AG04450 (cell line): ENCODE measurements at places on chromosomes 16 and 17. TPM values are rescaled to one million over a fixed set of nuclear protein-coding genes. Genes with fewer than 3 reads are reported as not detected.

DNAI2 gene
- polyA plus RNA-seq: not detected in 2 replicates

GRCh38 chr17:81399481-81400153, 4.4 kb downstream of the BAHCC1 start:
- DNase-seq: no peak

- peak; percentile 26 for DNase-seq
These were observed 2.4 kb downstream of the DHRS7B start for GRCh38 chr17:21129023-21129681.

GRCh38 chr17:47729476-47729875, 3.6 kb upstream of the TBX21 start:
- no peak for DNase-seq

- no peak for DNase-seq
These were observed 44.1 kb upstream of the ADORA2B start for GRCh38 chr17:15900871-15901270.

DNA sequence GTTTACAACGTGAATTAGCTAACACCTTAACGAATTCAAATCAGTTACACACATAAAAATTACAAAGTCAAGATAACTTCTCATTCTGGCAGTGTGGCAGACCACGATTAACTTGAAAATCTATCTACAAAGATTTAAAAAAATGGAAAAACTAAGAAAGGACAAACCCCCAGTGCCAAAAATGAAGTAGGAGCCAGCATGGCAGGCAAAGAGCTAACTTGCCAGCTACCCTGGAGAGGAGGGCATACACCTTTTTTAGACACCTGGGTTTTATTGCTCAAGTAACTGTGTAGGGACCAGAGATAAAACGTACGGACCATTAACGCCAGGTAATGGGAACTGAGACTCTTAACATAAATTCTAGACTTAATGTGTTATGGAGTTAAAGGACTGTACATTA, 2.5 kb downstream of the TAF15 start:
- DNase-seq: no peak

GRCh38 chr17:18921912-18922451, 30.0 kb upstream of the SLC5A10 start:
- DNase-seq: peak; percentile 13

GRCh38 chr16:73275024-73275423, 227.1 kb upstream of the ZFHX3 start:
- DNase-seq: no peak

ZNF200 gene
- 4.7 and 6.1 TPM in 2 replicates for polyA plus RNA-seq

P2RX5 gene
- polyA plus RNA-seq: 4.5 and 6.4 TPM in 2 replicates

DNA sequence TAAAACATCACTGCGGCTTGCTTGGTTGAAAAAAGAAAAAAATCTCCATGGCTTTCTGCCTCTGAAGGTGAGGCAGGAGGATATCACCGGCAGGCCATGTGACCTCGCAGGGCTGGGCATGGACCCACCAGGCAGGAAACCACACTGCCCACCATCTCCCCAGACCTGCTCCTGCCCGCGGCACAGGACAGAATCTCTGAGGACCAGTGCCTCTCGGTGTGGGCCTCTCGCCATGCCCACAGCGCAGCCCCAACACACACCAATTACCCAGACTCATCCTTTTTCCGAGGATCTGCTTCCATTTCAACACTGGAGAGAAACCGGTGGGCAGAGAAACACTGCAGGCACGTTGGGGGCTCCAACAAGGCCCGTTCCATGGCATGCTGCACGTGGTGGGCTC, 16.2 kb downstream of the DNASE1 start:
- no peak for DNase-seq
